WTC11 (cell line): ENCODE measurements at places on chromosomes 6 and 20. TPM values are rescaled to one million over a fixed set of nuclear protein-coding genes. Genes with fewer than 3 reads are reported as not detected.

DNA sequence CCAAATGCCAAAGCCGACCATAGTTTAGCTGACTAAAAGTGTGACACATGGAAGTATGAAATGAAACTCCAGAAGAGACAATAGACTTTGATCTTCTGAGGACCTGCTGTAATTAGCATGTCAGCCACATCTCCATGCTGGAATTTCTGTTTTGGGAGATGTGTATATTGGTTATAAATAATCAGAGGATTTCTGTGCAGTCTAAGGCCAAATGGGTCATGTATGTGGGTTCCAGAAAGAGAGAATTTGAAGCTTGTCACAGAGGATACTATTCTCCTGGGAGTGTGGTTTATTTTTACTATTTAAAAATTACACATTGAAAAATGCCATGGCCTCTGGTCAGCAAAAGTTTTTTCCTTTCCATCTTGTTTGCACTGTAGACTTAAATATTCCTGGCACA is 405.5 kb upstream of the PLCB4 start:
- H3K36me3 ChIP-seq = no peaks in the 10 kb centered on the region
- no peaks in the 10 kb centered on the region for H3K27me3 ChIP-seq
- no peaks in the 10 kb centered on the region for H3K4me1 ChIP-seq
- DNase-seq = no peak

GRCh38 chr6:105560611-105561066 is 157.8 kb upstream of the PREP start:
- peaks cover 11% of the 10 kb centered on the region; the same call in 1 of the 2 replicates for H3K36me3 ChIP-seq
- DNase-seq = no peak
- no peak overlapping the region for H3K4me3 ChIP-seq
- peaks cover 10% of the 10 kb centered on the region for H3K4me1 ChIP-seq
- H3K27ac ChIP-seq = no peak overlapping the region
- H3K27me3 ChIP-seq = no peaks in the 10 kb centered on the region

DNA sequence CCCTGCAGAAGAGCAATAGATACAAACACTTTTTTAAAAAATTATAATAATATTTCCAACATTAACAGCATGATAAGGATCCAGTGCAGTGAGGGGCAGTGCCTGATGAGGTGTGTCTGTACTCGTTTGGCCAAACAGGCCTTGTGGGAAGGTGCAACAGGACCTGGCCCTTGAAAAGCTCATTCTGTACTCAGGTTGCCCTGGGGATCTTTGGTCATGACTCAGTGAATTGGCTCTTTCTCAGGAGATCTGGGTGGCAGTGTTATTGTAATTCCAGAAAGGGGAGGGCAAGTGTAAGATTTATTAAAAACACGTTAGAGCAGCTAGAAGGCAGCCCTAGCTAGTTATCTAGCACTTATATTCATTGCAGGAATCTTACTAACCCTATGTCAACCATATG is 2.9 kb upstream of the SPINT3 start:
- no peak overlapping the region for H3K27ac ChIP-seq
- no peaks in the 10 kb centered on the region for H3K4me1 ChIP-seq
- no peak overlapping the region for H3K4me3 ChIP-seq
- no peaks in the 10 kb centered on the region for H3K36me3 ChIP-seq
- no peak for DNase-seq

The PHACTR1 gene
- 13.5 to 15.5 TPM (median 13.6 TPM) in 3 replicates for total RNA-seq

GRCh38 chr20:34754611-34755010 is 50.5 kb downstream of the TP53INP2 start:
- peaks cover 2% of the 10 kb centered on the region for H3K36me3 ChIP-seq
- H3K27ac ChIP-seq = peak overlapping the region; percentile 36
- no peak overlapping the region for H3K4me3 ChIP-seq
- peaks cover 13% of the 10 kb centered on the region for H3K4me1 ChIP-seq

The KHDC1L gene
- 0.28 TPM in 1 of 3 replicates, not detected in the others for total RNA-seq

The ADGRF1 gene
- 0.11 to 0.26 TPM (median 0.16 TPM) in 3 replicates for total RNA-seq

- peaks cover 2% of the 10 kb centered on the region; the same call in 1 of the 2 replicates for H3K27me3 ChIP-seq
- H3K4me1 ChIP-seq = no peaks in the 10 kb centered on the region
- no peak for DNase-seq
- H3K36me3 ChIP-seq = no peaks in the 10 kb centered on the region
- no peak overlapping the region for H3K4me3 ChIP-seq
Observed at GRCh38 chr6:131565056-131565455, 8.0 kb upstream of the ARG1 start.

DNA sequence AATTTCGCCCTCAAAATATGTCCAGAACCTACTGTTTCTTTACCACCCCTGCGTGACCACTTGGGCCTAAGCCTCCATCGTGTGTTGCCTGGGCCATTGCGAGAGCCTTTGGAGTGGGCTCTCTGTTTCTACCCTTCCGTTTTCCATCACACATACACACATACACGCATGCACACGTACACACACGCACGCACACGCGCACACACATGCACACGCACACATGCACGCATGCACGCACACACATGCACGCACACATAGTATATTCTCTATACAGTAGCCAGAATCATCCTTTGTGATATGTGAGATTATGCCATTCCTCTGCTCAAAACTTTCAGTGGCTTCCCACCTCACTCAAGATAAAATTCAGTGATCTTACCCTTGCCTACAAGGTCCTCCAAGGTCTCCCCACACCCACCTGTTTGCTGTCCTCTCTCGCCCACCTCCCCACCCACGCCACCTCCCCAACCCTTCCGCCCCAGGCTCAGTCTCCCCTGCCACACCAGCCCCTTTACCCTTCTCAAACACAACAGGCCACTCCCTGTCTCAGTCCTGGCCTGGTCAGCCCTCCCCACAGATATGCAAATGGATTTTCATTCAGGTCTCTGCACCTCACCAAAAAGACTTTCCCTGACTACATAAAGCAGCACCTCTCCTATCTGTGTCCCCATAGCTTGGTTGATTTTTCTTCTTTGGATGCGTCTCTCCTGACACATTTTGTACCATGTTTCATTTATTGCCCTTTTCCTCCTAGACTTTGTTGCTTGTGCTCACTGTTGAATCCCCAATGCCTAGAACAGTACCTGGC is 559.6 kb downstream of the CD83 start:
- H3K4me1 ChIP-seq = peaks cover 15% of the 10 kb centered on the region
- no peak for DNase-seq
- H3K4me3 ChIP-seq = no peak overlapping the region
- H3K36me3 ChIP-seq = no peaks in the 10 kb centered on the region
- no peak overlapping the region for H3K27ac ChIP-seq

The MICA gene
- total RNA-seq = 11.4 to 12.9 TPM (median 11.7 TPM) in 3 replicates

GRCh38 chr6:94673251-94673650 is 904.1 kb upstream of the MANEA start:
- no peak for DNase-seq
- no peak overlapping the region for H3K4me3 ChIP-seq
- H3K4me1 ChIP-seq = peaks cover 10% of the 10 kb centered on the region
- peaks cover 17% of the 10 kb centered on the region for H3K36me3 ChIP-seq

DNA sequence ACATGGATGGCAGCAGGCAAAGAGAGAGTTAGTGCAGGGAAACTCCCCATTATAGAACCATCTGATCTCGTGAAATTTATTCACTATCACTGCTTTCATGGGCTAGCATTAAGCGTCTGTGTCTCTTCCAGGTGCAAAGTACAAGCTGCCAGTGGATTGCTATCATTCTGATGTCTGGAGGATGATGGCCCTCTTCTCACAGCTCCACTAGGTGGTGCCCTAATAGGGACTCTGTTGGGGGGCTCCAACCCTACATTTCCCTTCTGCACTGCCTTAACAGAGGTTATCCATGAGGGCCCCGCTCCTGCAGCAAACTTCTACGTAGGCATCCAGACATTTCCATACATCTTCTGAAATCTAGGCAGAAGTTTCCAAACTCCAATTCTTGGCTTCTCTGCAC is 347.8 kb upstream of the HS3ST5 start:
- H3K27me3 ChIP-seq = no peaks in the 10 kb centered on the region
- H3K4me1 ChIP-seq = peaks cover 13% of the 10 kb centered on the region
- peak; percentile 17 for DNase-seq
- H3K36me3 ChIP-seq = peaks cover 15% of the 10 kb centered on the region
- no peak overlapping the region for H3K27ac ChIP-seq

The C20orf141 gene
- not detected in 3 replicates for total RNA-seq

- no peak overlapping the region for H3K4me3 ChIP-seq
- DNase-seq = no peak
- no peaks in the 10 kb centered on the region; the same call in 1 of the 2 replicates for H3K27me3 ChIP-seq
- H3K27ac ChIP-seq = no peak overlapping the region
Observed at GRCh38 chr6:1574083-1574761, 35.5 kb upstream of the FOXC1 start.
